ENCODE measurements at places on chromosomes 6 and 20. TPM values are rescaled to one million over a fixed set of nuclear protein-coding genes. Genes with fewer than 3 reads are reported as not detected.

DNA sequence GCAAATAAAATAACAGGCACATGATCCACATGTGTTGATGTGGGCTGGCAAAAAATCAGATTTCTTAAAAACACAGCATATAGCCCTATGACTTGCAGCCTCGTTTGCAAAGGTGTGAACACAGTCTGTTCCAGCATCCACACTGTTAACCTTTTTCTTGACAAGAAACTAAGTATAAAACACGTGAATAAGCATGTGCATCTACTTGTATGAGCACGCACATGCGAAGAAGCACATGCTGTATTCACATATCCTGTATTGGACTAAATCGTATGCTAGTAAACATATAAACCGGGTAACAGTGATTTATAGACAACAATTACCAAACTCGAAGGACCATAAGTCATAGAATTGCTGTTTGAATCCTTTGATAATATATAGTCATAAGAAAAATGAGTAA lies 218.7 kb downstream of the HDGFL1 start:
- no peak overlapping the region for H3K27ac ChIP-seq
- H3K27me3 ChIP-seq: no peaks in the 10 kb centered on the region
- H3K4me1 ChIP-seq: no peaks in the 10 kb centered on the region
- DNase-seq: no peak
- H3K4me3 ChIP-seq: no peak overlapping the region

DNA sequence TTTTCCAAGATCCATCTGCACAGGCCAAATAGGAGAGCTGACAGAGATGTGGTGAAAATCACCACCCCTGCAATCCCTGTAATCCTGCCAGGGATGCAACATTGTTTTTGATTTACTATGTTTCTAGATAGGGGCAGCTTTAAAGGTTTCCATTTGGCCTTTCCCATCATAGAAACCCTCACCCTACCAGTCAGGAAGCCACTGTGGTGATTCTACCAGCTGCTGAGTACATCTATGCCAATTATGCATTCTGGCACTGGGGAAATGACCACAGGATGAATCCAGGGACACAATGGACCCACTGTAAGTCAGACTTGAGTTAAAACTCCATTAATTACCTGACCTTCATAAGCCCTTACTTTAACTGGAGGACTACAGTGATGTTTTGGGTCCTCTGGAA lies 130.4 kb downstream of the TNFRSF21 start:
- H3K36me3 ChIP-seq: no peaks in the 10 kb centered on the region
- no peak overlapping the region for H3K4me3 ChIP-seq
- H3K27me3 ChIP-seq: no peaks in the 10 kb centered on the region
- DNase-seq: no peak
- no peaks in the 10 kb centered on the region for H3K4me1 ChIP-seq

- DNase-seq: no peak
- no peak overlapping the region for H3K27ac ChIP-seq
- peaks cover 9% of the 10 kb centered on the region for H3K4me1 ChIP-seq
- no peaks in the 10 kb centered on the region for H3K27me3 ChIP-seq
- no peaks in the 10 kb centered on the region for H3K36me3 ChIP-seq
Observed at GRCh38 chr20:35587436-35587835, 28.2 kb upstream of the SPAG4 start.

DNA sequence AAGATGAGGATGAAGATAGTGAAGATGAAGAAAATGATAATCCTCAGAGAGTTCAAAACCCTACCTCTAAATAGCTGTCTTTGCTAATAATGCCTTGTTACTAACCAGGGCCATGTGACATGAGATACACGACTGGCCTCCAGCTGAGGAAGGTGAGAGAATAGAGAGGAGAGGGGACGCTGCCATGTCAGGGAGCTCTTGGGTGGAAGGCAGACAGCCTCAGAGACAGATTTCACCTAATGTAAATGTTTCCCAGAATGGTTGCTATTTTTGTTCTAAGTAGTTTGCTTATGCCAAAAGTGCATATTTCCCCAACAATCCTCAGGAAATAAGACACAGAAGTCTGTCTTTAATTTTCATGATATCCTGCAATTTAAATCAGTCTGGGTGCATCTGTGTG lies 138.4 kb downstream of the ELOVL4 start:
- no peaks in the 10 kb centered on the region for H3K27me3 ChIP-seq
- no peak for DNase-seq
- no peak overlapping the region for H3K4me3 ChIP-seq
- H3K27ac ChIP-seq: no peak overlapping the region
- no peaks in the 10 kb centered on the region for H3K4me1 ChIP-seq

DNA sequence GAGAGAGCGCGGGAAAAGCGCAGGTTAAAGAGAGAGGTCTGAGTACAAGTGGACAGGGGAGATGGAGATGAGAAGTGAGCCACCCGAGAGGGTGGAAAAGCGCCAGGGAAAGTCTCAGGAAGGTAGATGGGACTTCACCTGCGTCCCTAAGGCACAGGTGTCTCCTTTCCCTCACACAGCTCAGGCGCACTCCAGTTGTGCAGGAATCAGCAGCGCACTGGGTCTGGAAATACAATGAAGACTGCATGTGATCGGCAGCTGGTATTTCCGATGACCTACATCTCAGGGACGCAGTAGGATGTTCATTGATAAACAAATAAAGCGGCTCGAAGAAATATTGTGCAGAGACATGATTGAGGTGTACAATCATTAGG lies 432 bp upstream of the KHDRBS2 start:
- H3K4me1 ChIP-seq: no peaks in the 10 kb centered on the region
- DNase-seq: no peak
- H3K27ac ChIP-seq: no peak overlapping the region
- H3K4me3 ChIP-seq: peak overlapping the region; percentile 56

GRCh38 chr6:158327211-158327610 lies 14.9 kb downstream of the TULP4 start:
- no peak overlapping the region for H3K27ac ChIP-seq
- H3K27me3 ChIP-seq: no peaks in the 10 kb centered on the region
- H3K4me1 ChIP-seq: peaks cover 14% of the 10 kb centered on the region
- no peak for DNase-seq
- H3K36me3 ChIP-seq: no peaks in the 10 kb centered on the region

GRCh38 chr6:31396422-31397152 lies 6.8 kb upstream of the MICA start:
- H3K27ac ChIP-seq: no peak overlapping the region
- H3K27me3 ChIP-seq: no peaks in the 10 kb centered on the region
- peaks cover 4% of the 10 kb centered on the region for H3K4me1 ChIP-seq
- no peaks in the 10 kb centered on the region for H3K36me3 ChIP-seq
- no peak overlapping the region for H3K4me3 ChIP-seq

- no peak overlapping the region for H3K27ac ChIP-seq
- H3K27me3 ChIP-seq: no peaks in the 10 kb centered on the region
- peaks cover 17% of the 10 kb centered on the region for H3K4me1 ChIP-seq
- no peaks in the 10 kb centered on the region for H3K36me3 ChIP-seq
Observed at GRCh38 chr6:161400671-161401070, 126.8 kb upstream of the AGPAT4 start.

- DNase-seq: no peak
- H3K27ac ChIP-seq: no peak overlapping the region
- no peaks in the 10 kb centered on the region for H3K4me1 ChIP-seq
- H3K4me3 ChIP-seq: no peak overlapping the region
Observed at GRCh38 chr20:1616858-1617434, 2.9 kb downstream of the SIRPB1 start.

DNA sequence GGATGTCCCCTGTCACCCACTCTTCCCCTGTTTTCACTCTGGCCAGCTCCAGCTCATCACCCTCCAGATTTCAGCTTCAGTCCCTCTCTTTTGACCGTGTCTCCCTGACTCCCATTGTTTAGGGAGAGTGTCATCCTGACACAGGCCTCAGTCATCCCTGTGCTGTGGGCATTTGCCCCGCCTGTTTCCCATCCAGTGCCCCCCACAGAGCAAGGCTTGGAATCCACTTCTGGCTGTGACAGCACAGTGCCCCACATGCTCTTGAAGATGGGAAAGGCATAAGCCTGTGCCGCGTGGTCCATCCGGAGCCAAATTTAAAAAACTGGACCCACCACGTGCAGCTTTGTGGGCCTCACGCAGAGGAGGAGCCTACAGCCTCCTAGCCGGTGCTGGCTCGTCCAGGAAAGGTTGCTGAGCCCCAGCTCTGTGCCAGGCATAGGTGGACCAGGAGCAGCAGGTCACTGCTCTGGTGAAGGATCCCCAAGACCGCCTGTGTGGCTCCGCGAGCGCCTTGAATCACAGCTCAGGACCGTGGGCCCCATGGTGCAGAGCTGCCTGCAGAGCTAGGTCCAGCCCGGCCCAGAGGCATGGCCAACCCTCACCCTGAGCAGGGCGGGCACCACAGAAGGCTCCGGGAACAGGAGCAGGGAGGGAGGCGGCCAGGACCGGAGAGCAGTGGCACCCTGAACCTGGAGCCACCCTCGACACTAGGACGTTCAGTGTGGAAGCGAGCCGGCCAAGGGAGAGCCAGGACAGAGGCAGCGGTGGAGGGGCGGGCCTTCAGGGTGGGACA lies 172.8 kb downstream of the CDH4 start:
- H3K27ac ChIP-seq: no peak overlapping the region
- H3K27me3 ChIP-seq: no peaks in the 10 kb centered on the region
- H3K36me3 ChIP-seq: no peaks in the 10 kb centered on the region
- no peak overlapping the region for H3K4me3 ChIP-seq
- DNase-seq: no peak

GRCh38 chr6:81747327-81747726 lies 5.2 kb downstream of the TENT5A start:
- H3K4me1 ChIP-seq: no peaks in the 10 kb centered on the region
- no peaks in the 10 kb centered on the region for H3K27me3 ChIP-seq
- no peak overlapping the region for H3K4me3 ChIP-seq
- no peak overlapping the region for H3K27ac ChIP-seq

DNA sequence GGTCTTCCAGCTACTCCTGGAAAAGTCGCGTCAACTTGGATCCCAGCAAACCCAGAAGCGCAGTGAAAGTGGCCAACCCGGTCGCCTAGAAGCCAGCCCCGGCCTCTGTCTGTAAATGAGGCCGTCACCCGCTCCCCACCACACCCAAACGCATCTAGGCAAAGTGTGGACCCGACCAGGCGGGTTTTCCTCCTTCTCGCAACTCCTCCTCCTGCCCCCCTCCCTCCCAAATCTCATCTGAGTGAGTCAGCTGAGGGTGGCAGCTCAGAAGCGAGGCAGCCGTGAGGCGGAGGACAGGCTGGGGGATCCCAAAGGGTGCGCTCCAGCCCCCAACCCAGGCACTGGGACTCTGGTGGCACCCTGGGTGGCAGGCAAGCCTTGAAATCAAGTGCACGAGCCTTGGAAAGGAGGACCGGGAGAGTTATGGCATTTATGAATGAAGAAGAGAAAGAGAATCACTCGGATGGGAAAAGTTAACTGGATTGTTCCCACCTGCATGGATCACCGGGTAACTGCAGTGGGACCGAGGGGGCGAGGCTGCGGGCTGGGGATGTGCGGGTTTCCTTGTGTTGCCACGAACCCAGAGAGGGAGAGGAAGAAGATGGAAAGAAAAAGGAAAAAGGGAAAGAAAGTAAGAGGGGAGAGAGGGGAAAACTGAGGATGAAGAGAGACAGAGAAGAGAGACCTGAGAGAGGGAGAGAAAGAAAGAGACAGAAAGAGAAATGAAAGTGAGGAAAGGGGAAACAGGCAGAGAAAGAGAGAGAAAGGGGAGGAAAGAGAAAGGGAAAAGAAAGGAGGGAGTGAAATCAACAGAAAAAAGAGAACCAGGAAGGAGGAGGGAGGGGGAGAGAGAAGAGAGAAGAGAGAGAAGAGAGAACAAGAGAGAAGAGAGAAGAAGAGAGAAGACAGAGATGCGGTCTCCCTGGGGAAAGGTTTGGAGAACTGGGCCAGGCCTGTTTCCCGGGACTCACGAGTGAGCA lies at the start of gene APCDD1L:
TSS of gene APCDD1L (minus strand) at position 167 of the 980 bp plus-strand sequence. CDS start 692 bp downstream, outside the sequence.
- DNase-seq: no peak
- no peaks in the 10 kb centered on the region for H3K36me3 ChIP-seq
- H3K27me3 ChIP-seq: peaks cover 48% of the 10 kb centered on the region
- no peak within 1 kb of the TSS for H3K27ac ChIP-seq

DNA sequence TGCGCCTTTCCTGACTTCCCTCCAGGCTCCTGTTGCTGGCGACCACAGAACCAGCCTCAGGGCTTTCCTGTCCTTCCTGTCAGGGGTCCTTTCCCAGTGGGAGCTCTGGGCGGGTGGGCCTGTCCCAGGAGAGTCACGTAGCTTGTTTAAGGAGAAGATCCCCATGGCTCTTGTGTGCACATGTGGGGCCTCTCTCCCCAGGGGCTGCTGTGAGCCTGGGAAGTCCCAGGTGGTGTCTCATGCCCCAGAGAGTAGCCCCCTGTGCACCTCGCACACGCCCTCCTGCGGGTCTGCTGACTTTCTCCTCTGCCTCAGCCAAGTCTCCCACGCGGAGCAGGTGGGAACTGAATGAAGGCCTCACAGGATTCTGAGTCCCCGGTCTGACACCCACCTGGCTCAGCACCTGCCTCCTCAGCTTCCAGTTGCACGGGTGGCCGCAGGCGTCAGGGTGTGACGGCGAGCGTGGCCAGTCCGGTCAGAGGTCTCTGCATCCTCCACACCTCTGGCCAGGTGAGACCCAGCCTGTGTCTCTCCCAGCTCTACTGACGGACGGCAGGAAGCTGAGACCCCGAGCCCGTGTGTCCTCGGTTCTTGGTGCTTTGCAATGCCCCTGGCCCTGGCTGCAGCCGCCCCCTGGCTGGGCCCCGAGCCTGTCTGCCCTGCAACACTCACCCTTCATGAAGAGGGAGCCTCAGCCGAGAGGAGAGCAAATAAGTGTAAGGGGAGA lies 5.6 kb upstream of the NKAIN4 start:
- H3K4me1 ChIP-seq: peaks cover 3% of the 10 kb centered on the region
- no peak for DNase-seq
- no peaks in the 10 kb centered on the region for H3K36me3 ChIP-seq

- H3K27ac ChIP-seq: no peak overlapping the region
- H3K27me3 ChIP-seq: no peaks in the 10 kb centered on the region
- DNase-seq: no peak
- H3K4me3 ChIP-seq: no peak overlapping the region
- no peaks in the 10 kb centered on the region for H3K36me3 ChIP-seq
Observed at GRCh38 chr20:44069203-44070011, 117.6 kb downstream of the JPH2 start.

DNA sequence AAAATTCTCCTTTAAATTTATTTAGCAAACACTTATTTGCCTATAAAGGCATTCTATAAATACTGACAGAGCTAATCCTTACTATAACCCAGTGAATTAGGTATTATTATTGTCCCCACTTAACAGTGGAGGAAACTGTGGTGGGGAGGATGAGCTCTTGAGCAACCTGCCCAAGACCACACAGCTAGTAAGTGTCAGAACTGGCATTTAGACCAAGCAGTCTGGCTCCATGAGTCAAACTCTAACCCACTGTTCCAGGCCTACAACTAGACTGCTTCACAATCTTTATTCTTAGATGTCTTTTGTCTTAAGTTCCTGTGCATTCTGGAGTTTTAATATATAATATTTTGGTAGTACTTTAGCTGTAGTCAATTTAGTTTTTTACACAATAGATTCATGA lies 530.8 kb downstream of the BCKDHB start:
- no peaks in the 10 kb centered on the region for H3K27me3 ChIP-seq
- H3K27ac ChIP-seq: no peak overlapping the region
- no peak overlapping the region for H3K4me3 ChIP-seq
- no peaks in the 10 kb centered on the region for H3K4me1 ChIP-seq
- no peaks in the 10 kb centered on the region for H3K36me3 ChIP-seq

Gene PACRG
- total RNA-seq: 0.95 TPM

Gene PCSK2
- 0.18 TPM for total RNA-seq

Gene HMGCLL1
- not detected for total RNA-seq

Gene C6orf15
- total RNA-seq: 1.6 TPM

Gene GPX5
- total RNA-seq: not detected

Gene PNLDC1
- total RNA-seq: not detected

Gene HLA-DMB
- total RNA-seq: 14.5 TPM

Gene TPBG
- total RNA-seq: 25.6 TPM

Measured in esophagus squamous epithelium (tissue), 5 donors.